Right cardiac atrium (tissue), 5 donors: ENCODE measurements at places on chromosomes 7 and 10. TPM values are rescaled to one million over a fixed set of nuclear protein-coding genes. Genes with fewer than 3 reads are reported as not detected.
A peak's percentile ranks its signal among the peaks of the same experiment; 100 is the strongest.

- DNase-seq: no peak
Measured at GRCh38 chr7:156022483-156023459, 210.5 kb upstream of the SHH start.

GRCh38 chr10:73229567-73229966 lies 17.5 kb downstream of the DNAJC9 start:
- no peak for DNase-seq

DNA sequence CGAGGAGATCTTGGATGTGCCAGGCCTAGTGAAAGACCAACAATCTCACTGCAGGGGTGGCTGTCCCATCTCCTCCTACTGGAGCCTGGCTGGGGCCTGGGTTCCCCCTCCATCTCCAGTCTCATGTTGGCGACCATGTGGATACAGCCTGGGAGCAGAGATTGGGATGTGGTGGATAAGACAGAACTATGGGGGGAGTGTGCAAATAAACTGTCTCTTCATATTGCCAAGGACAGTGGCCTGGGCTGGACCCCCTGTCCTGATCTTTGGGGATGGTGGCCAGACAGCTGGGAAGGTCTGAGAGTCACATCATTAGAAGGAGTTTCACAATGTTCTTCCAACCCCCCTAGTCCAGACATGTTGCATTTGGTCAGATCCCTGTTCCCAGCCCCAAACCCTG lies 5.8 kb upstream of the MINDY4 start:
- DNase-seq: no peak

GRCh38 chr10:77188521-77188920 lies 449.1 kb downstream of the KCNMA1 start:
- no peak for DNase-seq

DNA sequence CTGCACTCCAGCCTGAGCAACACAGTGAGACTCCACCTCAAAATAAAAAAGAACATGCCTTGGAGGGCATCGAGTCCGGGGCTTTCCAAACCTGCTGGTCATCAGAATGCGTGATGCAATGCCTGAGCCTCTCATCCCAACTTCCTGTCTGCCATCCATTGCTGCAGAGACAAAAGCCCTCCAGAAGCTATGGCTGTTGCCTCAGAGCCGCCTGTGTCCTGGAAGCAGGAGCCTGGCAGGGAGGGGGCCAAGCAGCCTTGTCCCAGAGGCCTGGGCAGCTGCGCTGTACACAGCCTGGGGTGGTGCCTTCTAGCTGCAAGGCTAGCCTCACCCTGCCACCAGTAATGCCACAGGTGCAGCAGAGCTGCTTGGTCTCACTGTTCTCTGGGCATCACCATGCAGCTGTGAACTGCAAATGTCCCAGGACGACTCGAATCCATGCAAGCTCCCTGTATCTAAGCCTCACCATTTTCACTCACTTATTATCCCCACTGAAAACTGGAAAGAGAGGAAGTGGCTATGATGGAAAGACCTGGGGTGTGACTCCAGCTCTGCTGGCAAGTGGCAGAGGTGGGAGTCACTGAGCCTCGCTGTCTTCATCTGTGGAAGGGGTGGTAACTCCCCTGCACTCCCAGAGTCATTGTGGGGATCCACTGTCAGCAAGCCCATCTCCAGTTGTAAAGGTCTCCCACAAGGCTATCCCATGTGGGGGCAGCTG lies 7.0 kb downstream of the ALOX5 start:
- DNase-seq: no peak

DNA sequence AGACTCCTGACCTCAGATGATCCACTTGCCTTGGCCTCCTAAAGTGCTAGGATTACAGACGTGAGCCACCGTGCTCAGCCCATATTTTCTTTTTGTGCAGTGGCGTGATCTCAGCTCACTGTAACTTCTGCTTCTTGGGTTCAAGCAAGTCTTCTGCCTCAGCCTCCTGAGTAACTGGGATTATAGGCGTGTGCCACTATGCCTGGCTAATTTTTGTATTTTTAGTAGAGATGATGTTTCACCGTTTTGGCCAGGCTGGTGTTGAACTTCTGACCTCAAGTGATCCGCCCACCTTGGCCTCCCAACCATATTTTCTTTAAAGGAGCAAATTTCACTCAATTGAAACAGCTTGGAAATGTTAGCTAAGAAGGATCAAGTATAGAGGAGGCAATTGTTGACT lies 16.5 kb downstream of the GBF1 start:
- DNase-seq: no peak

DNA sequence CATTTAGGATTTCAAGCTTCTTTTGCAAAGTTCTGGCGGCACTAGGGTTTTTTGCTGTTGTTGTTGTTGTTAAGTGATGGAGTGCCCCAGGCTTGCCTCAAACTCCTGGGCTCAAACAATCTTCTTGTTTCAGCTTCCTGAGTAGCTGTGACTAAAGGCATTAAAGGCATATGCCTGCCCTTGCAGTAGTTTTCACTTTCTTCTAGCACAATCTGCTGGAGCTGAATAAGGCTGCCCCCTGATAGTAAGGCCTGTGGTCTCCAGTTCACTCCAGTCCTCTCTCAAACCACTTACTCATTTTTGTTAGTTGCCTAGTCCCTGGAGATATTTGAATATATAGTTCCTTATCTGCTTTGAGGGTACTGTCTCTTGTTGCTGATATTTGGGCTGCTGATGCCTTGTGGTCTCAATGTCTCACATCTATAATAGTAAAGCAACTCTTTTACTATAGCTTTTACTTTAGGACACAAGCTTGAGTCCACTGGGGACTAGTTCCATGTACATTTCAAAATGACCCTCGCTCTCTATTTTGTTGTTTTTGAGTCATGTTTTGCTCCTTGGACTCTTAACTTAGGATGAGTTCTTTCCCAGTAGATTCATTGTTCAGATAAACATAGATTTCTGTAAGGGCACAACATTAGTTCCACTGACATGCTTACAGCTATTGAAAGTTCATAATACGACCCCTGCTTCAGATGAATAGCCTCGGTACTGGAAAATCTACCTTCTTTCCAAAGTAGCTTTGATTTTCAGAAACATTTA lies 25.5 kb downstream of the PHF14 start:
- no peak for DNase-seq

DNA sequence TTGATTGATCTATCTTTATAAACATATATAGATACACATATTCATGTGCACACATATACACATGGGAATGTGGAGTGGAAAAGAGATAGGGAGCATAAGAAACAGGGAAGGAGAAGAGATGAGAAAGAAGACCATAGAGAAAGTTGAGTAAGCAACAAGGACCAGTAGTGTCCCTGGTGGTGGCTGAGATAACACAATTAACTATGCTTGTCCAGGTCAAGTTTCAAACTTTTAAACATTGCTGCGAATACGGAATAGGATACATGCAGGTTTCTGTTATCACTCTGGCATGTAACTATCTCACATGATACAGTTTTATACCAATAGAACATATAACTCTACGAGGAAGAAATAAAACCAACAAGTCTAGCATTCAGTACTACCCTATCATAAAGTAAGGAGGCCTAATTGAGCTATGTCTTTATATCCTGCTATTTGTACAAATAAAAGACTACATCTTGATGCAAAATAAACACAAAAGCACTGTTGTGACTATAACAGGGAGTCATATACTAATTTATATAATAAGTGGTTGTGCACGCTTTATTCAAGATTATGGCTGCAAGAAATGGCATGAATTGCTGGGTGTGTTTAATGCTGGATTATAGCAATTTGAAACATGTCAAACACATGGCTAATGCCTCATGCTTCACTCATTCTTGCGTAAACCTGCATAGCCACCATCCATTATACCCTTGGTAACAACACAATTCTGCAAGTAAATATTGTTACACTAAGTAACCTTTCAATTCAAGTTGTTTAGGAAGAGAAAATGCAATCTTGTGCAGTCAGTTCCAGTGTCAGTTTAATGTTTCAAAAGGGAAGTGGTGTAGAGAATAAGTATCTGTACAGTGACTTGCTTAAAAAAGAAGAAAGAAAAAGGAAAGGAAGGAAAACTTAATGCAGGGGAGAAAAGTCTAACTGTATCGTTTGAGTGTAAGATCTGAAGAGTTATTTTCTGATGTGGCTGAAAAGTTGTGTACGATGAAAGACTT lies 8.2 kb downstream of the FOXP2 start:
- no peak for DNase-seq

GRCh38 chr10:101570428-101571270 lies 17.4 kb downstream of the POLL start:
- peak; percentile 72 for DNase-seq

GRCh38 chr10:84158550-84158949 lies 15.1 kb upstream of the GPR15LG start:
- DNase-seq: no peak

DNA sequence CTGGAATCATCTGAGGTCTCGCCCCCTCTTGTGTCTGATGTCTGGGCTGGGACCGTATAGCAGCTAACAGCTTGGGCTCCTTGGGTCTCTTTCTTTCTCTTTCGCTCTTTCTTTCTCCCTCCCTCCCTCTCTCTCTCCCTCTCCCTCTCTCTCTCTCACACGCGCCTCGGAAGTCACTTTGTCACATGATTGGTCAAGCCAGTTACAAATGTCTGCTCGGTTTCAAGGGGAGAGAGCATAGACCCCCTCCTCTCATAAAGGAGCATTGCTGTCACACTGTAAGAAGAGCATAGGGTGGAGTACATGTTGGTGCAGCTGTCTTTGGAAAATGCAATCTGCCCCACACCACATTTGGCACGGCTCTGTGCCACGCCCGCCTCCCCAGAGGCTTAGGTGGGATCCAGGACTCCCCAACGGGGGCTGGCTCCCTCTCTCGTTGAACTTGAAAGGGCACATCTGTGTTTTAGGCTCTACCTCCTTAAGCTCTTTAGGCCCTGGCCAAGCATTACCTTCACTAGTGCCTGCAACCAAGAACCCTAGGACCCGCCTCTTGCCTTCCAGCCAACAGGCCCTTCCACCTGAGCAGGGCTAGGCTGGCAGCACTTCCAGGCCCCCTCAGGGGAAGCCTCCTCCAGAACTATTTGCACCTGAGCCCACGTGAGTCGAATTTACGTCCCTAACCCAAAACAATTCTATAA lies 61.9 kb upstream of the CACUL1 start:
- DNase-seq: no peak

DNA sequence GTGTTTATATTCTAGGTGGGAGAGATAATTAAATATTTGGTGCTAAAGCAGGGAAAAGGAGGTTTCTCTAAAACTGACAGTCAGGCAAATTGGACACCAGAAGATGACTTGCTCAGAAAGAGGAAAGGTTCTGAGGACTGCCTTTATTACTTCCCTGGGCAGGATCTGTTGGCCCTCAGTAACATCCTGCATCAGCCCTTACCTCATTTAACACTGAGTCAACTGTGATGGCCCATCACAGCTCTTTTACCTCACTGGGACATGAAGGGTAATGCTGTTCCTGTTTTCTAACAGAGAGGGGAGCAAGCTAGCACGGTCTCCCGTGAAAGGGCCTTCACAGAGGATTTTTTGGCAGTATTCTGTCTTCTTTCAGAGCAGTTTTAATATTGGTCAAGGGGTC lies 12.0 kb downstream of the PPP1R17 start:
- no peak for DNase-seq

DNA sequence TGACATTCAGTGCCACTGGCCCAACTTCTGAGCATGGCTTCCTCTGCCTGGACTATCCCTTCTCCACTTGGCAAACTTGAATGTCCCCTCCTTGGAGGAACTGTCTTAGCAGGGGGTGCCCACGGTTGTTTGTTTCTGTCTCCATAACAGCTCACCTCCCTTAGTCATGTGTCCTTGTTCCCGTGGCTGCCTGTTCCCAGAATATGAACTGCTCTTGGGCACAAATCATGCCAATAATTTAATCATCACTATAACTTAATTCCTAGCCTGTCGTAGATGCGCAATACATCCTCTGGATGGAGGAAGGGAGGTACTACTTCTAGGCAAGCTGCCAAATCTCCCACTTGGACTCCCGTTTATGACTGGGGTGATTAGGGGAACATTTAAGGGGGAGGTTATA lies 173.1 kb downstream of the MYOF start:
- DNase-seq: no peak

DNA sequence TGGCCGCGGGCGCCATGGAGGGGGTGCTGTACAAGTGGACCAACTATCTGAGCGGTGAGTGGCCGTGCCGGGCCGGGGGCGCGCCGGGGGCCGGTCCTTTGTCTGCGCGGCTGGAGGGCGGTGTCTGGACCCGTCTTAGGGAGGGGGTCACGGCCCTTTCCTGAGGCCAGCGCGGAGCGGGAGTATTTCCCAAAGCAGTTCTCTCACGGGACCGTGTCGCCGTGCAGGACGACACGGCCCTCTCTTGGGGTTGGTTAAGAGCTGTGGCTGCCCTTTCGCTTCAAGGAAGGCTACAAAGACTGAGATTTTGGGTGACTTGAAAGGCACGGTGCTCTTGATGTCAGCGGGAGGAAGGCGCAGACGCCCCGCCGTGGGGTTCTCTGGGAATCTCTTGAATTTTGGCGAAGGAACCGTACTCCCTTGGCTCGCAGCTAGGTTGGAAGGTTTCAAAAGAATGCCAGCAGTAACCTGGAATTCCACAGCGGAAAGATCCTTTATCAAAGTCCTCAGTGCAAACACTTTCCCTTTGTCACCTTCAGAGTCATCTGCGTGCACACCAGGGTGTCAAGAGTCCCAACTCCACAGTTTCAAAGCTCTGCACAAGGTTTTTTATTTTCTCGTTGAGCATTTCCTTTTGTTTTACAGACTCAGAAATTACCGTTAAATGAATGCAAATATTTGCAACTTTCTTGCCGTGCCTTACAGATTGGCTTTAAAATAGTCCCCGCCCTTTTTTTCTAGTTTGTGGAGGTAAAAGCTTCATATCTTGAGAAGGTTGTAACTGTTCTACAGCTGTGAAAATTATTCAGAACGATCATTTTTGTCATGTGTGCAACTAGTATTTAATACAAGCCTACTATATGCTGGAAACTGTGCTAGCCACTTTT lies 780 bp downstream of the PLEKHA8 start:
- no peak for DNase-seq

DNA sequence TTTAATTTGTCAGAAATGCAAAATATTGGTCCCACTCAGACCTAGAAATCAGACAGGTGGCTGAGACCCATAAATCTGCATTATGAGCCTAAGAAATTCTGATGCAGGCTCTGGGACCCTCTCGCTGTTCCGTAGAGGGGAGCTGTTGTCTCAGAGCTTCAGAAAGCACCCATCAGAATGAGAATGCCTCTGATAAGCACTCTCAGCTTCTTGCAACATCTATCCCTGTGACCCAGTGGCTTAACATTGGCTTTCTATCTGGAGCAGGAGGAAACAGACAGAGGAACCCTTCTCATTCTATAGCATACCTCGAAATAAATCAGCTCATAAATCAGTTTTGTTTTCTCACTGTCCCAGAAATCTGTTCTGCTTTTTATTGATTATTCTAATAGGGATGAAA lies 184.6 kb upstream of the SP4 start:
- DNase-seq: no peak

GRCh38 chr7:121887634-121888033 lies 14.7 kb downstream of the PTPRZ1 start:
- DNase-seq: no peak

Gene ACHE
- total RNA-seq: 32.5 TPM

Gene NAT16
- not detected for total RNA-seq

Gene ADIRF
- 122 TPM for total RNA-seq

Gene CYP26C1
- total RNA-seq: not detected

Gene LIPK
- total RNA-seq: not detected
